Muscle of arm (tissue), 14 donors: ENCODE measurements at places on chromosomes 7 and 10. TPM values are rescaled to one million over a fixed set of nuclear protein-coding genes. Genes with fewer than 3 reads are reported as not detected.

GPR141 gene
- 0.20 TPM for polyA plus RNA-seq

PNLIPRP2 gene
- polyA plus RNA-seq: 0.13 TPM

PAPOLB gene
- not detected for polyA plus RNA-seq

SPRN gene
- 3.6 TPM for polyA plus RNA-seq

KIAA1217 gene
- 40.3 TPM for polyA plus RNA-seq

NKX2-3 gene
- not detected for polyA plus RNA-seq

ARL3 gene
- 13.8 TPM for polyA plus RNA-seq
